ENCODE measurements at places on chromosomes 12 and 14.
A peak's percentile ranks its signal among the peaks of the same experiment; 100 is the strongest.

DNA sequence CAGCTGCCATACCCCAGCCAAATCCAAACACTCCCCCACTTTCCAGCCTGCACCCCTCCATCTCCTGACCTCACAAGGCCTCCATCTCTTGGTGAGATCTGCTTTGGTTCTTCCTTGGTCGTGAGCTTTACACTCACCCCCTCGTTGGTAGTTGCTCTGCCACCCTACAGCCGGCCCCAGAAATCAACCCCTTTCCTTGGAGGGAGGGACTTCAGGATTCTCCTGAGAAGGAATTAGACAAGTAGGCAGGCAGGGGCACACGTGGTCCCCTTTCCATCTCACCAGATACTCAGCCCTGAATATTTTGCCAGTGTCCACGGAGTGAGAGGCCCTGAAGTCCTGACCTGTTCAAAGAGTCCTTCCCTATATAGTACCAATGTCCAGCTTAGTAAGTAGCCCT is 120.0 kb upstream of the PWP1 start:
- DNase-seq: no peak

DNA sequence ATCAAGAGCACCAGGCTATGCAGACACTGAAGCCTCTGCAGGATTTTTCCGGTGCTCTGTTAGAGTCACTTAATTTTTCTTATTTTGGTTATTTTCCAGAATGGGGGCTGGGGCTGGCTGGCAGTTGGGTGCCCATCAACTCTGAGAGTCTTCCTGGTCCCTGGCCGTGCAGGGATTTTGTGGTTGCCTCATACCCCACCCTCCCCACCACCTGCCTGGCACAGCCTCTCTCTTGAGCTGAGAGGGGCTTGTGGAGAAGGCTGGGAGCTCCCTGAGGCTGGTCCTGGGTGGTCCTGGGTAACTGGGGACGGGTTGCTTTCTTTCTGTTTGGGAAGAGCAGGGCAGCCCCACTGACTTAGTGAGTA is 23.3 kb downstream of the LRTM2 start:
- DNase-seq: no peak

GRCh38 chr12:130128790-130129735 is 33.2 kb upstream of the FZD10 start:
- no peak for DNase-seq

GRCh38 chr12:98352835-98353234 is 162.6 kb upstream of the TMPO start:
- no peak for DNase-seq

- DNase-seq: no peak
These were observed 85.4 kb downstream of the WSCD2 start for GRCh38 chr12:108214486-108214885.

DNA sequence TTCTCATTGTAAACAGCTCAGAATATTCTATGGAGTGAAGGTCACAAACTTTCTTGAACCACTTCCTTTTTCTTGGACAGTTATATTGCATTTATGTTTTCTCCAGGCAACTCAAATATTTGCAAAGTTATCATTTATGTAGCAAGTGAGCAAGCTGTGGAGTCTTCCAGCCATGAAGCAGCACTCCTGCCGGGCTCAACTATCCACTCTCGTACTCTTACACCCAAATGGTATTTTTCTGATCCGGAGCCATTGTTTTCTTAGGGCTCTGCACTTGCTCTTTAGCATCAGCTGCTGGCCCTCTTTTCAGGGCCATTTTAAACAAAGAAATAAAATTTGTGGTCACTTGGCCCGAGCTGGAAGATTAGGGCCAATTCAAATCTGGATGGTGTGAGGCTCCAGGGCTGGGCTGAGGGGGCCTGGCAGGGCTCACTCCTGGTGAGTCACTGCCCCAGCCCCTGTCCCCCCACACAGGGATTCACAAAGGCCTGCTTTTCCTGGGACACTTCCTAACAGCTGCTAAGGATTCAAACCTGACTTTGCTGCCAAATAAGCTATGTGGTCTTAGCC is 19.7 kb downstream of the SYNE3 start:
- peak; percentile 68 for DNase-seq

GRCh38 chr12:1972856-1973317 is 31.4 kb downstream of the DCP1B start:
- no peak for DNase-seq

DNA sequence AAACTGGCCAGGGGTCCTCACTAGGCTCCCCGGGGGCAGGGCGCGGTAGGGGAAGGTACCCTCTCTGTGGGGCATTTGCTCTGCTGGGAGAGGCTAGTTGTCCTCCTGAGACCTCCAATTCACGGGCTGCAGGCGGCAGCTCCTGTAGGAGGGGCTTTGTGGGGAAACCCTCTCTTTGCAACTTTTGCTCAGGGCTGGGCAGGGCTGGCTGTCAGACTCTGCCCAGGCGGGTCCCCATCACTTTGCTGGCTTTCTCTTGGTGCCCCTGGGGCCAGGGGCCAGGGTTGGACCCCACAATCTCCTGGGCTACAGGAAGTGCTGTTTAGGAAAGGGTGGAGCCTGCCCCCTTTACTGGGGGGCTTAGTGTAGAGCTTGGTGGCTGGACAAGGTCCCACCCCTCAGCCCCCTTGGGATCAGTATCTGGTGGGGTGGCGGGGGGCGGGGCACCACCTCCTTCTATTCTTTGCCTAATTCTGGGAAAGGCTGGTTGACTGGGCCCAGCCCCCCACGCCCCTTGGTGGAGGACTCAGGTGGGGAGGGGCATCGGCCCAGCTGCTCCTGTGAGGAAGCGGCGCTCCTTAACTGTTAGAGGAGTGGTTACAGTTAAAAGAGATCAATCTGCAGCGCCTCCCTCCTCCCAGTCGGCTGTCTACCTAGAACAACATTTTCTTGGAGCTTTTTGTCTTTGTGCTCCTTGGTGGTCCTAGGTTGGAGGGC is 918.7 kb downstream of the AACS start:
- DNase-seq: no peak

- DNase-seq: no peak
These were observed 38.9 kb downstream of the C14orf132 start for GRCh38 chr14:96077983-96078624.

DNA sequence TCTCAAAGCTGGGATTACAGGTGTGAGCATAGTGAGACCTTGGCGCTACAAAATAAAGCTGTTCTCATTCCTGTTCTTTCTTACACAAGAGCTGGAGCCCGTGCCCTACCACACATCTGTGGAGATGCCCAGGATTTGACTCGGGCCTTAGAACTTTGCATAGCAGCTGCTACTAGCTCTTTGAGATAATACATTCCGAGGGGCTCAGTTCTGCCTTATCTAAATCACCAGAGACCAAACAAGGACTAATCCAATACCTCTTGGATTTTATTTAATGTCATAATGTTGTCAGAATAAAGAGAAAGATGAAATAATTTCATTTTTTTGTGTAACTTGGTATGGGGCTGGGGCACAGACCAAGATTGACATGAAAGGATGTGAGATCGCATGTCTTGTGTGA is 7.6 kb downstream of the PNP start:
- DNase-seq: no peak

DNA sequence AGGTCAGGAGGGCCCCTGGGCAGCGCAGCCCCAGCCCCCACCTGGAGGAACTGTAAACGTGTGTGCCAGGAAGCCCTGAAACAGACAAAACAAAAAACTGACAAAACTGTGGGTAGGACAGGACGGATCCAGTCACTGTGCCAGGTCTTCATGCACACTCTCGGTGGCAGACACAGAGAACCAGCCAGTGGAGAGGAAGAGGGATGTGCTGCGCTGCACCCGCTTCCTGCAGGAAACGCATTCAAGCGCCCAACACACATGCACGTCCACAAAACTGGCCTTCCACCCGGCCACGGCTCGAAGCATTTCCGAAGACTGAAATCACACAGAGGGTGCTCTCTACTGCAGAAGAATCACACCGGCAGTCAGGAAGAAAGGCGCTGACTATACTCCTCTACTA is 16.9 kb downstream of the BRF1 start:
- DNase-seq: no peak

DNA sequence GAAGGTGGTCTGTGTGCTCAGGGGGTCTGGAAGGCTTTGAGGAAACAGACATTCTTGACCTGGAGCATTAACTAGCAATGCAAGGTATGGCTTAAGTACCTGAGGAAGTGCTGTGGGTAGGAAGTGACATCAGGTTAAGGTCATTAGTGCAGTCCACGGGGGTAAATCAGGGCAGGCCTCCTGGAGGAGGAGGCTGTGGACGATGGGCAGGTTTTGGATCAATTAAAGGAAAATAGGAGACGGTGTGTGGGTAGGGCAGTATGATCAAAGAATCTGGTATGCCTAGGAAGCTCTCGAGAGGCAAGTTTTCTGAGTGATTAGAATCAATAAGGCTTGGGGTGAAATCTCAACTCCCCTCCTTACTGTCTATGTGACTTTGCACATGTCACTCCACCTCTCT is 295.3 kb downstream of the AACS start:
- DNase-seq: no peak

DNA sequence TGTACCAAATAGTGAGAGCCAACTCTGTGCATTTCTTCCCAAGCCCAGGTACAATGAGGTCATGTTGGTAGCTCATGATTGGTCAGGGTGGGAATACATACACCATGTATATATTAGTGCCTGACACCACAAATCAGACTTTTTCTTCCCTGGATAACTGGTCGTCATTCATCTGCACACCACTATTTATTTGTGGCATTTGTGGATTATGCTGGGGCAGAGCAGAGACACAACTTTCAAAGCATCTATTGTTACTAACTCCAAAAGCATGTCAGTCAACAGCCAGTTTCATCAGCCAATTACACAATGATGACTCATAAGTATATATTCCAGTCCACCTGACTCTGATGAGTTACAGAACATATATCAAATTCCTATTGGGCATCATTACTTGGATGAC is 181.7 kb downstream of the ADAMTS20 start:
- no peak for DNase-seq

DNA sequence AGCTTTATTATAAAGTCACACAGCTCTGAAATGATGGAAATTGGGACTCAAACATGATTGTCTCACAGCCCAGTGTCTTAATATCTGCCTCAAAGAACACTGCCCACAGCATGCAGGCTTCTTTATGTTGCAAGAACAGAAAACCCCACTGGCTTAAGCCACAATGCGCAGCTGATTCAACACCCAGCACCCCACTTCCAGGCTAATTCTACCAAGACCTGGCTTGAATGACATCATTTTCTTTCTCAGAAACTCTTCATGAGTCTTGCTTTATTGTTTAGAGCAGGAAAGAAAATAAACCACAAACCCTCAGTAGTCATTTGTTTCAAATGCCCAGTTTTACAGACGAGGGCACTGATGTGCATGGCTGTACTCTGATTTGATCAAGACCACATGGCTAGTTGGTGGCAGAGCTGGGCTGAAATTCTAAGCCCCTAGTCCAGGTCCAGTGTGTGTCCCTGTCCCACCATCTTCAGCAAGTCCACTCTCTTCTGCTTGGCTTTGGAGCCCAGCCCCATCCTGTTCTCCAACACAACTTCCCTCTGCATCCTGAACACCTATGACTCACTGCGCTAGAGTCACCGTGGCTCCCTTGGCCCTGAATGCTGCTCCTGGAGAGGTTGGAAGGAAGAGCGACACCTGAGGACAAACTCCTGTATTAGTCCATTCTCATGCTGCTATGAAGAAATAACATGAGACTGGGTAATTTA is 50.3 kb upstream of the SRSF5 start:
- no peak for DNase-seq

- no peak for DNase-seq
These were observed 50.5 kb upstream of the FBRSL1 start for GRCh38 chr12:132439333-132439904.

DNA sequence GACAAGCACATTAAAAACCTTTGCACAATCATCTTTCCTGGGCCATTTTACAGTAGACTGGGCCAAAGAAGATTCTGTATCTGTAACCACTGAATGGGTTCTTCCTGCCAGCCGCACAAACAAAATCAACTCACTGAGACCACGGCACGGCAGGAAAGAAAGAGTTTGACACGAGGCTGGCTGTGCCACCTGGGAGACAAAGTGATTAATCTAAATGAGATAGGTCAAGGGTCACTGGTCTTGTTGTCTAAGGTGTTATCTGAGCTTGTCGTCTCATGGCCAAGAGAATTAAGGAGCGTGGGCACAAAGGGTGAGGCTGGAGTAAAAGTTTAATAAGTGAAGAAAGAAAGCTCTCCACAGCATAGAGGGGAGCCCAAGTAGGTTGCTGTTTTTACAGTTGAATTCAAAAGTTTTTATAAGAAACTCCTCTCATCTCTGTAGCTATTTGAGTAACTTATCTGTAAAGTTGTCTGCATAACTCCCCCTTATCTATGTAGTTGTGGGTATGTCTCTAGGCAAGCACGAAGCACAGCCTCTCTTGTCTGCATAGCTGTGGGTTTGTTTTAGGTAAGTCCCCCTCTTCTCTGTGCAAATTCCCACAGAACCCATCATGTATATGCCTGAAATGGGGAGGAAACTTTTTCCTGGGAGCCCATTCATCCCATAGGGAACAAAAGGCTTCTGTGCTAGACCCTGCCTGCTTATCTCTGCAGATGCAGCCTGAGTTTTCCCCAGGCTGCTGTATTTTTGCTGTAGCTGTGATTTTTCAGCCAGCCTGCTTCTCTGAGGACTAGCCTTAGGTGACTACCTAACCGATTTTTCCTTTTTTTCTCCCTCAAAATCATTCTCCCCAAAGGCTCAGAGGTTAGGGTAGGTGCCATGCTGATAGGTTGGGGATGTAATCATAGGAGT is 1314.6 kb upstream of the TMEM132C start:
- DNase-seq: no peak

- no peak for DNase-seq
These were observed 16.2 kb downstream of the SLC25A29 start for GRCh38 chr14:100289916-100290606.

GRCh38 chr14:20601522-20601921 is 10.3 kb upstream of the RNASE12 start:
- no peak for DNase-seq

GRCh38 chr14:74954232-74954946 is 1.0 kb downstream of the PGF start:
- no peak for DNase-seq

- DNase-seq: no peak
These were observed 216.9 kb downstream of the RPAP3 start for GRCh38 chr12:47488888-47489287.

- no peak for DNase-seq
These were observed 85.6 kb downstream of the FOXN3 start for GRCh38 chr14:89331398-89331797.
